ENCODE measurements at places on chromosomes 2 and 18.

DNA sequence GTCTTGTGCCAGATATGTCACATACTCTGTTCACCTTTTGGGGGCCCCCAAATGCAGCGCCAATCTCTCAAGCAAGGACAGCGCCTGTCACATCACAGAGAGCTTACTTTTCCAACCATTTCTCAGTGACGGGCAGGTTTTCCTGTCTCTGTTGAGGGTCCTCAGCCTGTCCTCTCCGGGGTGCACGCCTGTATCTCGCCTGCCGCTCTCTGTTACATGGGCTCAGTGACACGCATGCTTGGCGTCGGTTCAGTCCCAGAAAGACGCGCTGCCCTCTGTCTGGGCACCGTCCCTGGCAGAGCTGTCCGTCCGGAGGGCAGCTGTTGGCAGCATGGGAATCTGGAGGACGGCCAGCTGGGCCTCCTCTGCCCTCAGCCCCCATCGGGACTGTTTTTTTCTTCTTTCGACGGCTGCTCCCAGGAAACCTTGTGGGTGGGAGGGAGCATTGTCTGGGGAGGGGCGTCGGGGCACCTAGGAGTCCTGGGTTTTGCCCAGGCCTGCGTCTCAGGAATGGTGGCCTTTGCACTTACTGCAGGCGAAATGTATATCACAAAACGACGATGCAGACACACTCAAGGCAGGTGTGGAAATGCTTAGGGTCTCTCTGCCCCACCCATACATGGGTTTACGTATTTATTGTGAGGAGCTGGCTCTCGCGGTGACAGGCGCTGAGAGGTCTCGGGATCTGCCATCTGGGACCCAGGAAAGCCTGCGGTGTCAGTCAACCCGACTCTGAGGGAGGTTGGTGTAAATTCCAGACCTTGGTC is 30.9 kb downstream of the RTP5 start:
- no peak for DNase-seq

DNA sequence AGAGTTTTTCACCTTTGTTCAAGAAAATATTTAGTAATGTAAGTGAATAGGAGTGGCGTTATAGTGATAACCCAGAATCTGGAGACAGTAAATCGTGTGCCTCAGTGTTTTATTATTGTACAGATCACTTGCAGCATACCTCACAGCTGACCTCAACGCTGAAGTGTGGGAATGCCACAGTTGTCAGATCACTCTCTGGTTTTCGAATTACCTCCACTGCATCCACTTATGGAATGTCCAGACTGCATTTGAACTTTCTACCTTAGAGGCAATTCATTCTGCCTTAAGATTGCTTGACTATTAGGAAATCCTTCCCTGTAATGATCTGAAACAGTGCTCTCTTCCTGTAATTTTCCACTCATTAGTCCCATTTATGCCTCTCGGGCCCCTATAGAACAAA is 164.5 kb upstream of the ALPP start:
- DNase-seq = peak; percentile 38

GRCh38 chr2:3594493-3595281 is at the start of gene COLEC11:
COLEC11 (plus strand) TSS chr2:3595112; CDS start chr2:3604341, 9,229 bp downstream.
- DNase-seq = no peak

- DNase-seq = no peak
Observed at GRCh38 chr2:53516650-53517049, 251.0 kb upstream of the CHAC2 start.

DNA sequence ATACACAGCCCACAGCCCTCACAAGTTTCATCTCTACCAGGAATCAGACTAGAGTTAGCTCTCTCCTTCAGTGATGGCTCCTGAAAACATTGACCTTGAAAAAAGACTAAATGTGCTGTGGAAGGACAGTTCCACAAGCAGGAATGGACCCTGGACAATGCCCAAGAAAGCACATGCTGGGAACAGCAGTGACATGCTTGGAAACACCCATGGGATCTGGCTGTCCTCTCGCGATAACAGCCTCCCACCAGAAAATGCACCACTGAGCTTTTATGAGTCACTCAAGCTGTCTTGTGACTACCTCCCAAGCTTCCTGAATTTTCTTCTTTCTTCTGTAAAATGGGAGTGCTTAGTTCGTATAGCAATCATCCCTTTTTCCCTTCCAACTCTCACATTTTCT is 269.2 kb downstream of the LRATD1 start:
- no peak for DNase-seq

DNA sequence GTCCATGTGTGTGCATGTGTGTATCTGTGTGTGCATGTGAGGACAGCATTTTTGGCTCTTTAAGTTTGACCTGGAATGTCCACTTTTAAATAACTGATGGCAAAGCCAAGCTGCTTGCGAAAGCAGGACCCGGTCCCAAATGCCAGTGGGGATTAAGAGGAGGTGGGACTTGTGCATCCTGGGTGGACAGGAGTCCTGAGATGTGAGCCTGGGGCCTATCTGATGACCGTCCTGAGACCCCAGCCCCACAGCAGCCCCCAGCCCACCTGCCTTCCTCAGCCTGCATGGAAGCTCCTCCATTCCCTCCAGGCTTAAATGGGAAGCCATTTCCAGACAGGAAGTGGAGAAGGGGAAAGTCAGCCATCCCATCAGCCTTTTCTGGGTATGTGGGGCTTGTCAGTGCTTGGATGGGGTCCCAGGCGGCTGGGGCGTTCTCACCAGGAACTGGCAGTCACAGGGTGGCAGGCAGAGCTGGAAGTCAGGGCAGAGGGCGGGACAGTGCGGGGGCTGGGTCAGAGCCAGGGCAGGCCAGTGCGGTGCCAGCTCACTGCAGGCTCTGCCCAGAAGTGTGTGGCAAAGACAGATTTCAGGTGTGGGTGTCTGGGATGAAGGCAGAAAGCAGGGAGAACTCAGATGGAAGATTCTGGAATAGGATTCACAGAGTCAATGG is 117.8 kb downstream of the ACKR3 start:
- DNase-seq = no peak

GRCh38 chr18:47285456-47285855 is 34.0 kb upstream of the SKOR2 start:
- no peak for DNase-seq

- DNase-seq = no peak
Observed at GRCh38 chr2:106284255-106284654, 90.2 kb upstream of the UXS1 start.
